NCI-H1048 (cell line): ENCODE measurements at places on chromosomes 6 and 20.

DNA sequence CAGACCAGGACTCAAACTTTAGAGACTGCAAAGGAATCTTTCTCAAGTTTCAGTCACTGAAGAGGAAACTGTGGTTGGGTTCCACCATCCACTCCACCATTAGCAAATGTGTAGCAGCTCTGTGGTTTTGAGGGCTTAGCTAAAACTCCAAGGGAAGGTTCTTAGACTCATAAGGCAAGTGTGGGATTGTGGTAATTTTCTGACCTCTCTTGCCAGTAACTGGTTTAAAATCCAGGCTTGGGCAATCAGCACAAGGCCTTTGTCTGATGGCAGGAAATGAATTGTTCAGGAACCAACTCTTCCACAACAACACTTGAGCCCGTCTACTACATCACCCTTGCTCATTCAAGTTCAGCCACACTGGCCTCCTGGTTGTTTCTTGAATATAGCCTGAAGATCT lies 68.6 kb upstream of the FBXL4 start:
- DNase-seq: no peak

GRCh38 chr20:6269168-6269873 lies 146.5 kb upstream of the FERMT1 start:
- DNase-seq: no peak

DNA sequence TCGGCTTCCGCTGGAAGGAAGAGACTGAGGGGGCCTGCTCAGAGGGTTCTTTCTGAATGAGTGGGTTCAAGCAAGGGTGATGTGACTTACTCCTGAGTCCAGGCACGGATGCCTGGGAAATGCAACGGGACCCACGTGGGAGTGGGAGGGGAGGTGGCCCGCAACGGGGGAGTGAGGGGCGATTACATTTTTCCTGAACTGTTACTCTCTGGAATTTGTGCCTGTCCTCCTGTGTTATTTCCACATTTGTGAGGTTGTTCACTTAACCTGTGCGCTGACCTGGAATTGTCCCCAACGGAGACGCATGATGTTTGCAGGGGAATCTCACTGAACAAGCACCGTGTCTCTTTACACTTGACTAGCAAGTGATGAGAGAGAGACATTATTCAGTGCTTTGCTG lies 209.4 kb downstream of the CDH4 start:
- DNase-seq: no peak

DNA sequence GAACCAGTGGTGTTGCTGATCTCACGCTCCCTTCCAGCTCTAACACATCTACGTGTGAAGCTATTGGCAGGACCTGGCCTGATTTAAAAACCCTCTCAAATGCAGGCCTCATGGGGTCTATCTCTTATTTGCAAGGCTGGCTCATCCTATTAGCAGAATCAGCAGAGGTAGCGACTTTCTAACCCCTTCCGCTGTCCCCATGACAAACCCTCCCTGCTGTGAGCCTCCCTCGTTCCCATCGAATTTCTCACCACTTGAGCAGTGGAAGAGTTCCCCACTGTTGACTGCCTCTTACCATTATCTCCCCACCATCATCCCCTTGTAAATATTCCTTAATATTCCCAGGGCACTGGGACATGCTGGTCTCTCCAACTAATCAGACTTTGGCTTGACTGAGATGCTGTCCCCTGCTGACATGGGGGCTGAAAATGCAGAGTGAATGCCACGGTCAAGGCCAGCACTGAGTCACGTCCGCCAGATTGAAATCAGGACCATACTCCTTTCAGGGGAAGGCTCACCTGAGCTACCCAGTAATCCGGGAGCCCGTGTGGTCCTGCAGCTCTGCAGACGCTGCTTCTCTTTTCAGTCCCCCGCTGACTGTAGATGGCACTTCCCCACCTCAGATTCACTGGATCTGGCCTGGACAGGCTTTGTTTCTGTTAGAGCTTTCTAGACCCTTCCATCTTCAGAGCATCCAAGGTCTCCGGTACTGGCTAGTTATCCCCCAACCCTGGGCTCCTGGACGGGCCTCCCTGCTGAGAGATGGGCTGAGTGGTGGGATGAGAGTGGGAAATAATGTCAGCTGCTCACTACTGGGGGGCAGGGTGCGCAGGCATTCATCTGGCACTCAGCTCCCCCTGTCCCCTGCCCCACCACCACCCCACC lies 23.1 kb downstream of the AAR2 start:
- DNase-seq: no peak
